ENCODE measurements at places on chromosomes 16 and 17.

DNA sequence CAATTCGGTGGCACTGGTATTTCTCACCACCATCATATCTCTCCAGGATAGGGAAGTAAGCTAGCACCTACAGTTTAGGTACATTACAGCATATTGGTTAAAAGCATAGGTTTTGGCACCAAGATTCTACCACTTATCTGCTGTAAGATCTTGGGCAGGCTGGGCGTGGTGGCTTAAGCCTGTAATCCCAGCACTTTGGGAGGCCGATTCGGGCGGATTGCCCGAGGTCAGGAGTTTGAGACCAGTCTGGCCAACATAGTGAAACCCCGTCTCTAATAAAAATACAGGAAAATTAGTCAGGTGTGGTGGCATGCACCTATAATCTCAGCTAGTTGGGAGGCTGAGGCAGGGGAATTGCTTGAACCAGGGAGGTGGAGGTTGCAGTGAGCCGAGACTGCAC is 51.4 kb downstream of the GPATCH8 start:
- DNase-seq = no peak

GRCh38 chr17:1008008-1008761 is 11.3 kb downstream of the TIMM22 start:
- DNase-seq = no peak

- DNase-seq = no peak
These were observed 706 bp downstream of the HLF start for GRCh38 chr17:55265311-55266021.

- no peak for DNase-seq
These were observed 1.7 kb downstream of the ABAT start for GRCh38 chr16:8676160-8676547.

- DNase-seq = no peak
These were observed 45.6 kb upstream of the LCMT1 start for GRCh38 chr16:25065899-25066298.

DNA sequence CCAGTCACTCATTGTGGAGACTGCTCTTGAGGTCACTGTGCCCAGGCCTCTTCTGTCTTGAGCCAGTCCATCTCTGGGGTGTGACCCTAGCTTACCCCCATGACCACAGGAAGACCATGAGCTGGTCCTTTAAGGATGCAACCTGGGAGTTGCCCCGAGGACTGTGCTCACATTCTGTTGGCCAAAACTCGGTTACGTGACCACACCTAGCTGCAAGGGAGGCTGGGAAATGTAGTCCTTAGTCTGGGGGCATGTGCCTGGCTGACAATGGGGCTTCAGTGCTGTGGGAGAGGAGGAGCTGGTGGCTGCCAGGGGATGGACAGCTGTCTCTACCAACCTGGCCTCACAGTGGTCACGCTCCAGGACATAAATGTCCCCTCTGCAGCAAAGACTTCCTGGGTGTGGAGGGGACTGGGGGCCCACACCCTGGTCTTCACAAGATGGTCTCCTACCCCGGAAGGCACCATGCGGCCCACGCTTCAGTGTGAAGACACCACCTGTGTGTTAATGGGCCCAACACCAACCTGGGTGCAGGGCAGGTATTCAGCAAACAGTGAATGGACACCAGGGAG is 55.4 kb downstream of the JPH3 start:
- no peak for DNase-seq

- DNase-seq = no peak
These were observed 135.4 kb upstream of the CHMP6 start for GRCh38 chr17:80855948-80856862.

- DNase-seq = no peak
These were observed 541.9 kb upstream of the EEF2KMT start for GRCh38 chr16:5639531-5639930.

DNA sequence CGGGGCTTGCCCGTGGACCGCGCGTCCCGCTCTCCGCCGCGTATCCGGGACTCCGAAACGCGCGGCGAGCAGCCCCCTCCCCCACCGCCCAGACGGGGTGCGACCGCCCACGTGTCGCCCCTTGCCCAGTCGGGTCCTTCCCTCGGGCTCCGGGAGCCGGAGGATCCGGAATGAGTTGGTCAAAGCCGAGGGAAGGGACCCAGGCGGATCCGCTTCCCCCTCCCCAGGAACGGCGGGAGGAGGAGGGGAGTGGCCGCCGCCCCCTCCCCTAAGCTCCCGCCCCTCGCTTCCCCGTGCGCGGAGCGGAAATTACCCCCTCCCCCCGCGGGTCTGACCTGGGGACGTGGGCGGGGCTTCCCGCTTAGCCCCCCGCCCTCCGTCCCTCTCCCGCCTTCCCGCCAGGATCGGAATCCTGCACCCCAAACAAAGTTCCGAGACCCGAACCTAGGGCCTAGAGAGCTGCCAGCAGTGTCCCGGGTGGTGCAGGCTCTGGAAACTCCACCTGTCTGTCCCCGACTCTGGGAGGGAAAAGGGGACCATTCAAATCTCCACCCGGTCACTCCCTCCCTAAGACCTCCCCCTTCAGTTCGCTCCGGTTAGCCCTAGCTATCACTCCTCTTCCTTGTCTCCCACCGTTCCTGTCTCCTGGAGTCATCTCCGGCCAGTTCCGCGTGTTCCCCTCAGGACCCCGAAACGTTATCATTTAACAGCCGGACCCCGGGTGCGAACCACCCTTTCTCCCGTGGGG is 1.0 kb upstream of the IGF2BP1 start:
- DNase-seq = no peak

GRCh38 chr17:71495420-71495819 is 625.4 kb upstream of the SOX9 start:
- DNase-seq = no peak

DNA sequence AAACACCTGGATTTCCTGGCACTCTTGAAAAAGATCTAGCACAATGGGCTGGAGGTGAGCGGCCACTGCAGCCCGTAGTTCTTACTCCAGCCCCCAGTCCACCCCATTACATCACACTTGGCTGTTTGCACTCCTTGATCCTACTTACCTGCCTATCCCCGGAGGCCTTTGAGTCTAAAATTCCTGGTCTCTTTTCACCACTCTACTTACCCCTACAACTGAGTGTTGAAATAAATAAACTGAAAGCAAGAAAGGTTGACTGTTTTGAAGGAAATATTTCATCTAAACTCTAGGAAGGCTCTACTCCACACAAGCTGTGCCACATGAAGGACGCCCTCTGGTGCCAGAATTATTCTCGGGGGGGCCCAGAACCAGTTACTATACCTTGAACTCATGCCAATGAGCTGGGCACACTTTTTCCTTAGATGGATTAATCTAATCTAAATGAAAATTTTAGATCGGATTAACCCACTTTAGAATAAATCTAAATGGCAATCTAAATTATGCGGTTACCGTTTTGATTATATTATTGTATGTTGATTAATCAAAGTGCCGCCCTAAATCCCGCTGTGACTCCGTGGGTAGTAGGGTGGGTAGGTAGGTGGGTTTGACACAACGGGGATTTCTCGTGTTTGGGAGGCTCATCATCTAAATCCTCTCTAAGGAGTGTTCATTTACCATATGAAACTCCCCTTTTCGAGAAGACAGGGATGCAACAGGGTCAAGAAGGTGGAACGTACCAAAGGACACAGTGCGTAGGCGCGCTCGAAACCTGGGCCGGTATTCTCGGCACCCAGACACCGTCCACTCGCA is 651 bp upstream of the EIF1 start:
- peak; percentile 62 for DNase-seq

- DNase-seq = no peak
These were observed 641.3 kb downstream of the KCNJ2 start for GRCh38 chr17:70810609-70811008.

DNA sequence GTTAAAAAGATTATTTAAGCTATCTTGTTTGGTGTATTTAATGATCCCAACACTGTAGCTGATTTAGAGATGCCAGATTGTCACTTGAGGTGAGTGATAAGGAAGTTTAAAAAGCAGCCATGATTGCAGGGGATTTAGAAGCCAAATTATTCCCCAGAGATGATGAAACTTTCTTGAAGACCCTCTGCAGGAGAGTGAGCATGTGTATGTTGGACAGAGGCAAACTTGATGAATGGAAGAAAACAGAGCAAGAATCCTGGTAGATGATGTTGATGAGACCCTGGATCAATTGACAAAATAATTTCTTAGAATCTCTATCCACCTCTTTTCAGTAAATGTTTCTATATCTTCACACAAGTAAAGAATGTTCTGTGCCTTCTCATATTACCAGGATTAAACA is 14.4 kb upstream of the ADAMTS18 start:
- DNase-seq = no peak

GRCh38 chr17:5571281-5571680 is 13.0 kb downstream of the NLRP1 start:
- no peak for DNase-seq

GRCh38 chr17:31842195-31843069 is 16.6 kb downstream of the COPRS start:
- peak; percentile 25 for DNase-seq

- no peak for DNase-seq
These were observed 3.7 kb upstream of the RAB40C start for GRCh38 chr16:586047-586644.

- DNase-seq = no peak
These were observed at the start of gene SEPTIN12 for GRCh38 chr16:4787627-4788482. Gene SEPTIN12, minus strand, starts transcription at chr16:4788345. Its CDS starts 700 bp downstream, at chr16:4787645.

DNA sequence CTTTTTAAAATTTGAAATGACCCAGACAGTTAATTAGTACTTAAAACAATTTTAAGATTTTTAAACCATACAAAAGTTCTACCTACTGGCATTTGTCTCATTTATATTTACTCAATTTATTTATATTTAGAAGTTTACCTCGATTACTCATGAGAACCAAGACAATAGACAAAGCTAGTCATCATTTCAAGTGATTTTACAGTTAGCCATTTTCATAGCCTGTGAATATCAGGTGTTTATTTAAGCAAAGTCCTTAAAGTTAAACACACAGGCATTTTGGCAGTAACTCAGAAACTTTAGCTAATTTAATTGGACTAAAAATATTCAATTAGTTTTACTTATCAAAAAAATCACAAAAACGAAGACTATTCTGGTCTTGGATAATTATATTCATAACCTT is 101.6 kb upstream of the KIF2B start:
- no peak for DNase-seq

GRCh38 chr17:54666559-54666958 is 234.1 kb upstream of the TOM1L1 start:
- no peak for DNase-seq

GRCh38 chr16:68985855-68986254 is 119.6 kb upstream of the HAS3 start:
- no peak for DNase-seq

DNA sequence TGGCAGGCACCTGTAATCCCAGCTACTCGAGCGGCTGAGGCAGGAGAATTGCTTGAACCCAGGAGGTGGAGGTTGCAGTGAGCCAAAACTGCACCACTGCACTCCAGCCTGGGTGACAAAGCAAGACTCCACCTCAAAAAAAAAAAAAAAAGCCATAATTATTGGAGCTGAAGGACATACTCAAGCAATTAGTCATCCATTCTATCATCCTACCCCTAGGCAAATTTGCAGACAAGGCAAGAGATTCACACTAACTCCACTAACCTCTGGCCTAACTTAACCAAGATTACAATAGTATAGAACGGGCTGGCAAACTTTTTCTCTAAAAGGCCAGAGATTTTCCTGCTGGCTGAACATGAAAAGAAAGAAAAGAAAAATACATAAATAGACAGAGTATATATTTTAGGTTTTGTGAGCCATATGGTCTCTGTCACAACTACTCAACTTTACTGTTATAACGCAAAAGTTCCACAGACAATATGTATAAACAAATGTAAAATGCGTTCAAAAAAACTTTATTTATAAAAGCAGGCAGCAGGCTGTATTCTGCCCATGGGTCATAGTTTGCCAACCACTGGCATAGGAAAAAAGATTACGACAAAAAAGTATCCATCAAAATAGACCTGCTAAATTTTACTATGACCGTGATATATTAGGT is 29.7 kb downstream of the BRIP1 start:
- DNase-seq = no peak

- DNase-seq = no peak
These were observed 77.4 kb downstream of the SPECC1 start for GRCh38 chr17:20086416-20087076.

- DNase-seq = no peak
These were observed 16.4 kb downstream of the CLEC19A start for GRCh38 chr16:19301931-19302330.

DNA sequence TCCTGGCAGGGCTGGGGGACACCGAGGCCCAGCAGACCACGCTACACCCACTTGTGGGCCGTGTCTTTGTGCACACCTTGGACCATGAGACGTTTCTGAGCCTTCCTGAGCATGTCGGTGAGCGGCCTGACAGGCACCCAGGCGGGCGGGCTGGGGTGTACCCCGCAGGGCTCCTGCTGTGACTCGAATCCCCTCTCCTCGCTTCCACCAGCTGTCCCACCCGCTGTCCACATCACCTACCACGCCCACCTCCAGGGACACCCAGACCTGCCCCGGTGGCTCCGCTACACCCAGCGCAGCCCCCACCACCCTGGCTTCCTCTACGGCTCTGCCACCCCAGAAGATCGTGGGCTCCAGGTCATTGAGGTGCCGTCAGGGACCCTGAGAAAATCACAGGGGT is 1.6 kb downstream of the SGCA start:
- DNase-seq = no peak

DNA sequence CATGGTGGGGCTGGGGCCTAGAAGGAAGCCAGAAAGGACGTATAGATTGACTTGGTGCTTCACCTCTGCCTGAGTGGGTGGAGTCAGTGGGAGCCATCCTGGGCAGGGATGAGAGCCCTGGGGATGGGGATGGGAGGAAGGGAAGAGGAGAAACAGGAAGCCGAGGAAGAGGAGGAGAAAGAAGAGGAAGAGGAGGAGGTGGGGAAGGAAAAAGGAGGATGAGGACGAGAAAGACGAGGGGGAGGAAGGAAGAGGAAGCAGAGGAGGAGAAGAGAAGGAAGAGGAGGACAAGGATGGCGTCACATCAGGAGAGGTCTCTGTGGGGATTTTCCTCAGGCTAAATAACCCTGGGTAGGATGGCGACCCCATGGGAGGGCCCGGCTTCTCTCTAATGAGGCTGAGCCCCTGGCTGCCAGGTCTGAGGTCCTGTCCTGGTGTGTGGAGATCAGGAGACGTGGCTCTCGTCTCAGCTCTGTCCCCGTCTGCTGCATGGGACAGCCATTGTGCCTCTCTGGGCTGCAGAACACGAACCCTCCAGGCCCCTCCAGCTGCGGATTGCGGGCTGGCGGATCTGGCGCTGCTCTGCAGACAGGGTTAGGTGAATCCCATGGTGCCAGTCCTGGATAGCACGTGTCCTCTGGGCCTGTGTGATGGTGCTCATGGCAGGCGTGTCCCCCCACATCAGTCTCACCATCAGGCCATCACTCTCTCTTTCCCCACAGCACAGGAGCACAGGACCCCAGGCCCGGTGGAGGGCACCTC is 35.5 kb upstream of the MTSS2 start:
- DNase-seq = no peak

All from NCI-H2081 treated with DMSO at 0.1 percent for 48 hours (cell line).